ENCODE measurements at places on chromosomes 1 and 21. TPM values are rescaled to one million over a fixed set of nuclear protein-coding genes. Genes with fewer than 3 reads are reported as not detected.

DNA sequence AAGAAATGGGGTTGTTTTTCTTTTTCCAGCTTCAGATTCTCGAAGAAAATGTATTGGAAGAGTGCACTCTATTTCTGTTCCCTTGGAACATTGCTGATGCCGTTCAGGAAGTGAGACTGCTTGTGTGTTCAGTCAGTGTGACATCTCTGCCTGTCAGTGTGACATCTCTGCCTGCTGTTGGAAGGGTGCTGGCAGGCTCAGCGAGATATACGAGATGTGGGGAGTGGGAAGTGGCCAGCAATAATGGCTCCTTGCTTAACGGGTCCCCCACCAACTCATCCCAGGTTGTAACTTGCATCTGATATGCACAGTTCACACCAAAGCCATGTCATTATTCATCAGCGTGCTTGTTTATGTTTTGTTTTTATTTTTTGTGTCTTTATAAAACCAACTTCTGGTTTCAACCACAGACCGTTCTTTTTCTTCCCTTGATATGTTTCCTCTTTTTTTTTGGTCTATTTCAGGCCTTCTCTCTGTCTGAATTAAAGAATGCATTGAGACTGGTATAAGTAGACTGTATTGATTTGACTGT is 145.4 kb downstream of the GALNT2 start:
- DNase-seq, result no peak

DNA sequence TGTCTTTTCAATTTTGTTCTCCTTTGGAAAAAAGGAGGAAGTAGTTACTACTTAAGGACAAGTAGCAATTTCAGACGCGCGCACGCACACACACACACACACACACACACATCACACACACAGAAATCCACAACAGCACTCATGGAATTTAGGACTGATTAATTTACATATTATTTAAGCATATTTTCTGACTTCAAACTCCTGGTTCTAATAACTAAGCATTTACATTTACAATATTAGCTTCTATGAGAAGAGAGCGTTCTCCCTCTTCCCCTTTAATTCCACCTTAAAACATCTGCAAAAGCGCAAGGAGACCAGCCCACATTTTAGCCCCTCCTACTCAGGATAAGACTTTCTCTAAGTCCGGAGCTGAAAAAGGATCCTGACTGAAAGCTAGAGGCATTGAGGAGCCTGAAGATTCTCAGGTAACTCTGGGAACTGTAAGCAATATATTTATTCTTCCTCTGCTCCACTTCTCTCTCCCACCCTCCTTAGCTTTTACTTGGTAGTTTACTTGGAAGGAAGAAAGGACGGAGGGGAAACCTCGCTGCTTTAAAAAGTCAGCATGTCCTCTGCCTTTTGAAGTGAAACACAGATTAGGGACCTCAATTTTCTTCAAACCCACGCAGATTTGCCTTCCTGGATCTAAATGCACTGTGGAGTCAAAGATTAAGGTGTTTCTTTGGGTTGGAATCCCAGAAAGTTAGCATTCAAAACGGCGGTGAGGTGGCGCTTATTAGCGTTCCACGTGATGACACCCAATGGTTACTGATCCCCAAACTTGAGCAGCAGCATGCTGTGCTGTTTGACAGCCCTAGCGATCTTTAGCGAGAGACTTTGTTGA is at the start of gene PLA2G4A:
PLA2G4A (plus strand) TSS at position 339 of the 844 bp plus-strand sequence. CDS start 25,406 bp downstream, outside the sequence.
- no peak for DNase-seq

DNA sequence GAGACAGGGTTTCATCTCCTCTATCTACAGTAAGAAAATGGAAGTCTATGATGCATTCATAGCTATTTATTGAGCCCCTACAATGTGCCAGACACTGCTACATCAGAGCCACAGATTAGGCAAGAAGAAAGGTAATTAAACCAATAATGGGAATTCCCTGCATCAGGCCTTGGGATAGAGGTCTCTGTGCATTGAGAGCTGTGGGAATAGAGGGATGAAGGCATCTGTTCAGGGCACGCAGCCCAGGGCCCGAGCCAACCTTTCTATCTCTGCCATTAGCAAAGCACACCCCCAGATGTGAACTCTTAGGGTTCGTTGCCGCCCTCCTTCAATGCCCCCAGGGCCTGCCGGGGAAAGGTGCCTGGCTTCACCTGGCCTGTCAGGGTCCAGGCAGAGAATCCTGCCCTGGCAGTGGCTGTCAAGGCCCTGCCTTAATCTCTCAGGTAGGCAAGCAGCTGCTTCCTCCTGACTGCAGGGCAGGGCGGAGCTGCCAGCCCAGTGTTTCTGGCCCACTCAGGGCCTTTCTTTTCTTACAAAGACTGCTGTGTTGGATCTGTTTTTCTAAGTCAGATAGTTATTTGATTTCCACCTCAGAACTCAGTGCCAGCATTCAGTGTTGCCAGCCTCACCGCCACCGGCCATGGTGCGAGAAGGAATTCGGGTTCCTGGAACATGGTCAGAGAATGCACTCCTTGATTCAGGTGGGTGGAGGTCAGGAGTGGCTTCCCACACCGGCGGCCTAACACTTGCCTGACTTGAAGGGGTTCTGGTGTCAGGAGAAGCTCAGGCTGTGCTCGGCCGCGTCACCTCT is 76.1 kb downstream of the PGM1 start:
- no peak for DNase-seq

DCST1 gene
- total RNA-seq, result not detected

DNA sequence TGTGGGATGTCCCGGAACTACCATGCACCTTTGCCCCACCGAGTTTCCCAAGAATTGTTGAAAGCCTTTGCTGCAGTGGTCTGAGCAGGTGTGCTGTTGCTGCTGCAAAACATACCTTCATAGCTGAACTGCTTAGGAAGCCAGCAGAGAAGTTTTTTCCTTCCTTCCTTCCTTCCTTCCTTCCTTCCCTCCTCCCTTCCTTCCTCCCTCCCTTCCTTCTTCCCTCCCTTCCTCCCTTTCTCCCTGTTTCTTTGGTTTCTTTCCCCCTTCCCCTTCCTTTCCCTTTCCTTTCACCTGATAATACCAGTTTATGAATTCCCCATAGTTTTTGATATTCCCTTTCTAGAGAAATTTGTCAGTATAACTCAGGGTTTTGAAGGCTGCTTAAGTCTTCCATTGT is 10.8 kb upstream of the SH3D21 start:
- no peak for DNase-seq

SELE gene
- not detected for total RNA-seq

Data from neural crest cell (in vitro differentiated cells).